Cerebellum (tissue), 4 donors: ENCODE measurements at places on chromosomes 7 and 10. TPM values are rescaled to one million over a fixed set of nuclear protein-coding genes. Genes with fewer than 3 reads are reported as not detected.

The EIF4H gene
- total RNA-seq, result 141 TPM

The POLR3A gene
- 25.6 TPM for total RNA-seq

The SERPINE1 gene
- 0.27 TPM for total RNA-seq

The HOXA13 gene
- total RNA-seq, result not detected

The PRF1 gene
- total RNA-seq, result not detected

The SEMA3D gene
- total RNA-seq, result 39.2 TPM

The GDF10 gene
- total RNA-seq, result 13.6 TPM

The GBX1 gene
- total RNA-seq, result not detected

The POLR1F gene
- total RNA-seq, result 9.3 TPM

The MYL10 gene
- not detected for total RNA-seq

The HOXA3 gene
- not detected for total RNA-seq

The NME8 gene
- not detected for total RNA-seq

The ASB4 gene
- 0.09 TPM for total RNA-seq

The CCDC172 gene
- total RNA-seq, result not detected

The LIPJ gene
- total RNA-seq, result 1.00 TPM

The GARIN1A gene
- total RNA-seq, result 1.9 TPM

The EEF1AKMT2 gene
- 53.9 TPM for total RNA-seq

The THSD7A gene
- total RNA-seq, result 71.7 TPM

The ASB10 gene
- total RNA-seq, result not detected

The CPVL gene
- 7.8 TPM for total RNA-seq

The NANOS1 gene
- total RNA-seq, result 7.8 TPM

The NXPH1 gene
- 22.4 TPM for total RNA-seq

The PAPSS2 gene
- 4.4 TPM for total RNA-seq

The UNCX gene
- total RNA-seq, result 15.5 TPM

The MYO3A gene
- total RNA-seq, result 6.0 TPM

The JAZF1 gene
- total RNA-seq, result 16.0 TPM

The NUTM2B gene
- total RNA-seq, result 1.3 TPM

The LRRD1 gene
- 1.7 TPM for total RNA-seq

The ABCB4 gene
- 3.8 TPM for total RNA-seq

The FFAR4 gene
- total RNA-seq, result 0.18 TPM

The C10orf62 gene
- total RNA-seq, result 0.73 TPM

The PLEKHS1 gene
- not detected for total RNA-seq

The CNTNAP2 gene
- total RNA-seq, result 137 TPM

The PSD gene
- 38.8 TPM for total RNA-seq

The ARHGEF35 gene
- 1.2 TPM for total RNA-seq

The RBM20 gene
- 0.91 TPM for total RNA-seq

The WNT8B gene
- not detected for total RNA-seq

The TRIL gene
- 24.3 TPM for total RNA-seq

The ACTR1A gene
- total RNA-seq, result 115 TPM

The PNLIP gene
- total RNA-seq, result not detected

The MKI67 gene
- 13.6 TPM for total RNA-seq

The HPS6 gene
- 6.5 TPM for total RNA-seq

The TMEM254 gene
- total RNA-seq, result 12.5 TPM
